Stomach (tissue), 19 donors: ENCODE measurements at places on chromosomes 16 and 17.

DNA sequence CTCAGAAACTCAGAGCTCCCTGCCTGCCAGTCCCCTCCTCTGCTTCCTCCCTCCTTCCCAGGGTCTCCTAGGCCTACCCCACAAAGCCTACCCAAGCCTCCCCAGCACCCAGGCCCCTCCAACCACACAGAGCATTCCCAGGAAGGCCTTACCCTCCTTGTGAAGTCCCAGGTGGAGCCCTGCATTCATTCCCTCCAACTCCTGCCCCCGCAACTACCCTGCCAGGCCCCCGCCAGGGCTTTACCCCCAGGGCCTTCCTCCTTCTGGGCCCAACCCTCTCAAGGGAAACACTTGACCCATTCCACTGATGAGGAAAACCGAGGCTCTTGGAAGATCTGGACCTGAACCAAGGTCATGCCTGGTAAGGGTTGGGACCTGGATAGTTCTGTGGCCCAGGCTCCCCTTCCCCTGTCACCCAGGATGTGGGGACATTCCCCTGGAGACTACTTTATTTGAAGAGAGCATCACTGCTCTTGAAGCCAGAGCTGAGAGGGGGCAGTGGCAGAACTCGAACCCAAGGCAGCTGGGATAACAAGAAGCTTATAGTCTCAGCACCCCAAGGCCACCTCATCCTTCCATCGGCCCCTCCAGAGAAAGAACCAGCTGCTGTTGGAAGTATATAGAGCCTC lies 12.5 kb downstream of the PLLP start:
- DNase-seq, result no peak

GRCh38 chr17:21551081-21551881 lies 141.0 kb upstream of the KCNJ18 start:
- DNase-seq, result peak; percentile 94

- DNase-seq, result no peak
Measured at GRCh38 chr16:2775765-2776499, 1.1 kb downstream of the ELOB start.

DNA sequence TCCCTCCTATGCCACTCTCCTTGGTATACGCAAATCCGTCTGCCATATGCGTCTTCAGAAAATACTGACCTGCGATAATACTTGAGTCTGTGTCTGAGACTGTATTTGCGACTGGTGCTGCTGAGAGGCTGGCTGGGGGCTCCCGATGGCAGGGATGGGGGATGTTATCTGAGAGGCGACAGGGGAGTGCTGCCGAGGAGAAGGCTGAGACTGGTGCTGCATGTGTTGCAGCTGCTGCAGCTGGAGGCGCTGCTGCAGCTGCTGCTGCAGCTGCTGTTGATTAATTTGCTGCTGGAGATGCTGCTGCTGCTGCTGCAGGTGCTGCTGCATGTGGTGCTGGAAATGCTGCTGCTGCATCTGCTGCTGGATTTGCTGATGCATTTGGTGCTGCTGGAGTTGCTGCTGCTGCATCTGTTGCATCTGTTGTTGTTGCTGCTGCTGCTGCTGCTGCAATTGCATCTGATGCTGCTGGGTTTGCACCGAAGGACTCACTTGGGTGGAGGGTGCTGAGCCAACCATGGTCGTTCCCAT lies 107.7 kb downstream of the TOX3 start:
- no peak for DNase-seq

- no peak for DNase-seq
Measured at GRCh38 chr16:57555831-57556230, 13.4 kb downstream of the ADGRG5 start.

- DNase-seq, result no peak
Measured at GRCh38 chr17:47982091-47982617, 11.2 kb downstream of the CDK5RAP3 start.

DNA sequence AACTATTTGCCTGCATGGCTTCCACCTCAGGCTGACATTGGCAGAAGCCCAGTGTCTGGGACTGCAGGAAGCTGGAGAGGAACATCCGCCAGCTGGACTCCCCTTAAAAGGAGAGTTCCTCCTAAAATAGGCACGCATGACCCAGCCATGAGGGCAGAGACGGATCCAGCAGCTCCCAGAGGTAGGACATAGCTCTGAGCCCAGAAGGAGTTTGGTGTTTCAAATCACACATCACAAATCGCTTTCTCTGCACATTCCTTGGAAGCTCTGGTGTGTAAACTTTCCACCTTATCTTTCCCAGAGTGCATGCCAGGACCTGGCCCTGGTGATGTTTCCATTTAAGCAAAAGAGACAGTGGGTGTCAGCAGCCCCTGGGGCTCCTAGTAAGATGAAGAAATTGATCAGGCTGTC lies 231.1 kb upstream of the CDH5 start:
- DNase-seq, result peak; percentile 40

- no peak for DNase-seq
Measured at GRCh38 chr17:40726919-40727318, 23.4 kb upstream of the KRT24 start.

GRCh38 chr17:41185001-41185400 lies 290 bp upstream of the KRTAP4-1 start:
- DNase-seq, result no peak

GRCh38 chr17:49130891-49131290 lies 1.7 kb upstream of the B4GALNT2 start:
- DNase-seq, result no peak

DNA sequence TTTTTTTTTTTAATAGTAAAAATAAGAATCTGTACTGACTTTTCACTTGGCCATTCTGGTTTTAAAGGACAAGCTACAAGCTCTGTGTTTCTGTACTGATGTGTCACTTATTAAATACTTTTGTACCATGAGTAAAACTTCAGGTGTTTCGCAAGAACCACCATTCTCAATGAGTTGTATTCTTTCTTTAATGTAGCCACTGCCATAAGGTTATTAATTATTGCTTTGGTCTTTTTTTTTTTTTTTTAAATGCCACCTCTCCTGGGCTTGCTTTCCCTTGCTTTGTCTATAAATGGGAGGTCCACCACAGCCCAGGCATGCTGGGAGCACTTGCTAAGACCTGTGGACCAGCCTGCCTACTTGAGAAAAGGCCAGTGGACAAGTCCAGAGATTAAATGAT lies 8.4 kb downstream of the ARL2BP start:
- DNase-seq, result peak; percentile 13

DNA sequence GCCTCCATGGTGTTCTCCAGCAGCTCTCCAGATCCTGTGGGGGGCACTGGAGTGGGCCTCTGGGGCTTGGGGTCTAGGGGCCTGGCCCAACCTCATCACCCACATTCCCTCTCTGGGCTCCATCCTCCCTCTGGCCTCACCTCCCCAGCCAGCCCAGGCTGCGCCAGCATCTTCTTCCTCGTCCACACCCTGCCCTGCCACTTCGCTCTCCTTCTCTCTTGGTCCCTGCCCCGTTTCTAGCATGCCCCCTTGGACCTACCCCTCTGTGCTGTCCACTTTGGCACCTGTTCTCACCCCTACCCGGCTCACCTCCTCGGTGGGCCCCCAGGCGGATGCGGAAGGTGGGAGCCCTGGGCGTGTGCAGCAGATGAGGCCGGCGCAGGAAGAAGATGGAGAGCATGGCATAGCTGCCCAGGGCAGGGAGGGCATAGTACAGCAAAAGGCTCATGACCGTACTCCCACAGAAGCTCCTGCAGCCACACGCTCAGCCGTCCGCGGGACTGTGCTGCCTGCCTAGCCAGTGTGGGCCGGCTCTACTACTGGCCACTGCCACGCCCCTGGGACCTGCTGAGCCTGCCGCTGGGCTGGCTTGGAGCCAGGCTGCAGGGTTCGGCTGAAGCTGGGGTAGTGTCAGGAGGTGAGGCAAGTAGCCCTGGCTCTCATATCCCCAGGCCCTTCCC lies at the start of gene GDPD3:
Gene GDPD3, minus strand, starts transcription at position 507 of the 680 bp plus-strand sequence. Its CDS starts 59 bp downstream, at position 448.
- DNase-seq, result peak; percentile 76

DNA sequence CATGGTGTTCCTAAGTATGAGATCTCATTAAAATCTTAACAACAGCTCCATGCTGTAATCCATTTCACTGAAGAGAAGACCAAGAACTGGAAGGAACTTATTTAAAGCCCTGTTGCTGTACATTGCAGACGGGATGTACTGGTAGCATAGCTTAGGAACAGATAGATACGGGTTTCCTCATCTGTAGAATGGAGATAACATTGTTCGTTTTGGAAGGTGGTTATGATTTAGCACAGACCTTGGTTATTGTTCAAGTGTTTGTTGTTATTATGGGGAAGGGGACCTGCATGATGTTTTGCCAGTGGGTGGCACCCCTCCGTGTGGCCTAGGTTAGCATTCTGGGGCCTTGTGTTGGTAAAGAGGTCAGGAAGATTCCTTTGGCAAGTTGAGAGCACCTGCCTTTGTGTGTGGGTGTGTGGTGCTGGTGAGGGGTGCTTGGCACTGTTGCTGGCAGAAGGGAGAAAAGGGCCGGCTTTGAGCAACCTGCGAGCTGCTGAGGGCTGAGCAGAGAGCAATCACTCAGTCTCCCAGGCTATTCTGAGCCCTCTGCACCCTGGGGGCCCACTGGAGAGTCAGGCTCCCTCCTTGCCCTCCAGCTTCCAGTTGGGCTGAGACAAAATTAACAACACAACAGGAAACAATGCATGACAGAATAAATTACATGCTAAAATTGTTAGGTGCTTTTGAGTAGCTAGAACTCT lies 2.3 kb downstream of the TAOK2 start:
- no peak for DNase-seq

DNA sequence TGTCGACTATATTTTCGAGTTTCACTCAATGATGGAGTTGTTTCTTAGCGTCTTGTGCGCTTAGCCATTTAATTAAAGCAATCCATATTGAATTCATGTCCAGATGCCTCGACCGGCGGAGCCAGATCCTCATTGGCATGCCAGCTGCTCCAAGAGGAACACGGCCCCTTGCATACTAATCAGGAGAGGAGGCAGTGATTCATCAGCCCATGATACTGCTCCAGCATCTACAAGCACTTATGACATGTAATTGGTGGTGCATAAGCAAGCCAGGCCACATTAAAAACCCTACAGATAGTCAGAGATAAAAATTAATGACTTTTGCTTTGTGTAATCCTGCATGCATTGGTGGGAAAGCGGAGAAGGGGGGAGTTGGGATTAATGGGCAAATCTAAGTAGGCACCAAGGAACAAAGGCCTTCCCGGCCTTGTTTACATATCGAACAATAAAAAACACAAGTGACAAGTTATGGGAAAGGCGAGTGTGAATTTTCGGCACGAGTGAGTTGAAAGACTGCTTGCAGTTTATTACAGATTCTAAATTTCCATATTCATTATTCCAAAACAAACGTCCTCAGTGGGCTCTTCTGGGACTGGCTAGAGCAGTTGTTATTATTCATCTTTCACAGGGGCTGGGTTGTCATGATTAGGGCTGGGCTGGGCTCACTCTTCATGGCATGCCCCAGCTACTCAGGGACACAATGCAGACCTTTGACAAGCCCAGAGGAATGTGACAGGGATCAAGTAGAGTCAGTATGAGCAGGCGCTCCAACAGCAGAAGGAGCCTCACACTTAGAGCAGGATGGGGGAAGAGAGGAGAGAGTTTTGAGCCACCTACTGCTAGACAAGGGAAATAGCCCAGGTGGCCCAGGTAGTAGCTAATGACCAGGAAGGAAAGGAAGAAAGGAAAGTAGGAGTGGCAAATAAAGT lies 281.7 kb upstream of the ZFHX3 start:
- peak; percentile 48 for DNase-seq

DNA sequence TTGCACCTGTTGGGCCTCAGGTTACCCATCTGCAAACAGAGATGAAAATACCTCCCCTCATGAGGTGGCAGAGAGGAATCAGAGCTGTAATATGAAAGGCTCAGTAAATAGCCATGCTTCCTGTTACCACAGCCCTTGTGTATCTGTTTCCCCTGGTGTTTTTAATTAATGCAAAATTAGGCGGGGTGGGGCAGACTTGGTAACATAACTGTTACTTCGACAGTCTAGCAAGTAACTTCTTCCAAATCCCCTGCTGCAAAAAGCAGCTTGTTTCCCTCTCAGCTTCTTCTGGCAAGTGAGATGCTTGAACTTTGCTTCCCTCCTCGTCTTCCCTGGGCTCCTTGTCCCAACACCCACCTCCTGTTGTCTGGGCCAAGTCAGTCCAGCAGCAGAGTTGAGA lies 381.5 kb downstream of the CPPED1 start:
- no peak for DNase-seq
